CD4-positive, alpha-beta memory T cell (primary cell): ENCODE measurements at places on chromosomes 5 and 9. TPM values are rescaled to one million over a fixed set of nuclear protein-coding genes. Genes with fewer than 3 reads are reported as not detected.

DNA sequence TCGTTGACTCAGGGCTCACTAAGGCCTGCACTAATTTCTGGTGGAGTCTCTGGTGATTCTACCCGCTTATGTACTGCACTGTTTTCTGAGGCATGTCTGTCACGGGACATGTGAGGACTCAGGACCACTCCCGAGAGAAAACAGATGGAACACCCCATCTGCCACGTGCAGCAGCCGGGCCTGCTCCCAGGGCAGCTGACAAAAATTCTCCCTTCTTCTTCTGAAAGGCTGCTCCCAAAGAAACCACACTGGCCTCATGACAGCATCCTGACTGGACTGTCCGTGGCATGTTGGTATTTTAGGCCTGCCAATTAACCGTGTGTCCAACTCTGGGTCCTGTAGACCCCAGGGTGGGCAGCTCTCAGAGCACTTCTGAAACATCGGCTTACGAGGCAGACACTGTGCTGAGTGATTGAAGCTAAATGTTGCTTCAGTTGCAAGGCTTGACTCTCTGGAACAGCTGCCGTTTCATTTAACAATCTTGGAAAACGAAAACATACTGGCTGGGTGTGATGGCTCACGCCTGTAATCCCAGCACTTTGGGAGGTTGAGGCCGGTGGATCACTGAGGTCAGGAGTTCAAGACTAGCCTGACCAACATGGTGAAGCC is 39.0 kb downstream of the FAM240B start:
- no peak overlapping the region for H3K27ac ChIP-seq
- no peaks in the 10 kb centered on the region for H3K36me3 ChIP-seq
- H3K27me3 ChIP-seq, result no peaks in the 10 kb centered on the region
- no peaks in the 10 kb centered on the region for H3K4me1 ChIP-seq
- H3K4me3 ChIP-seq, result no peak overlapping the region

GRCh38 chr5:180358179-180358578 is 5.0 kb upstream of the GFPT2 start:
- H3K27ac ChIP-seq, result no peak overlapping the region
- H3K27me3 ChIP-seq, result peaks cover 9% of the 10 kb centered on the region
- H3K36me3 ChIP-seq, result no peaks in the 10 kb centered on the region

DNA sequence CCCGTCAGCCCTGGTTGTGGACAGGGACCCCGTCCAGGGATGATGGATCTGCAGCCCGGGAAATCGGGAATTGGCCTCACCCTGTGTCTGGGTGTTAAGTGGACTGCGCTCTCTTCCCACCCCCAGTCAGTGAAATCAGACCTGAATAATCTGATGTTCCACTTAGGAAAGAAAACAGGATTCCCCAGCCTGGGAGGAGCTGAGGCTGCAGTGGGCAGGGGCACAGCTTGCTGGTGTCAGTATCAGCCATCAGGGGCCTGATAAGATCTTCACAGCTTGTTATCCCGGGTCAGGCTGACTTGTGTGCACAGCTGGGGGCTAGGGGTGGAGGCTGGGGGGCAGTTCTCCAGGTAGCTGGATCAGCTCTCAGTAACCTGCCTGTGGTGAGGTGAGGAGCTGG is 29.1 kb downstream of the LMX1B start:
- H3K27ac ChIP-seq, result no peak overlapping the region
- H3K4me3 ChIP-seq, result no peak overlapping the region
- H3K27me3 ChIP-seq, result peaks cover 5% of the 10 kb centered on the region
- DNase-seq, result no peak
- H3K36me3 ChIP-seq, result no peaks in the 10 kb centered on the region

- H3K36me3 ChIP-seq, result no peaks in the 10 kb centered on the region
- no peak overlapping the region for H3K27ac ChIP-seq
- DNase-seq, result no peak
- no peaks in the 10 kb centered on the region for H3K4me1 ChIP-seq
Measured at GRCh38 chr5:44336708-44337107, 52.5 kb downstream of the FGF10 start.

GRCh38 chr9:111872886-111873285 is 23.7 kb upstream of the UGCG start:
- no peaks in the 10 kb centered on the region for H3K4me1 ChIP-seq
- no peaks in the 10 kb centered on the region for H3K27me3 ChIP-seq
- H3K4me3 ChIP-seq, result no peak overlapping the region
- no peak overlapping the region for H3K27ac ChIP-seq
- H3K36me3 ChIP-seq, result no peaks in the 10 kb centered on the region

GRCh38 chr9:35114113-35114839 is 1.4 kb downstream of the ATOSB start:
- peak overlapping the region; percentile 68 for H3K27ac ChIP-seq
- H3K4me3 ChIP-seq, result peak overlapping the region; percentile 86
- peak; percentile 87 for DNase-seq
- H3K36me3 ChIP-seq, result no peaks in the 10 kb centered on the region
- no peaks in the 10 kb centered on the region for H3K27me3 ChIP-seq

GRCh38 chr5:178870411-178870810 is 10.7 kb downstream of the ZNF354B start:
- no peak for DNase-seq
- no peak overlapping the region for H3K4me3 ChIP-seq
- no peak overlapping the region for H3K27ac ChIP-seq
- no peaks in the 10 kb centered on the region for H3K27me3 ChIP-seq
- peaks cover 50% of the 10 kb centered on the region for H3K36me3 ChIP-seq

DNA sequence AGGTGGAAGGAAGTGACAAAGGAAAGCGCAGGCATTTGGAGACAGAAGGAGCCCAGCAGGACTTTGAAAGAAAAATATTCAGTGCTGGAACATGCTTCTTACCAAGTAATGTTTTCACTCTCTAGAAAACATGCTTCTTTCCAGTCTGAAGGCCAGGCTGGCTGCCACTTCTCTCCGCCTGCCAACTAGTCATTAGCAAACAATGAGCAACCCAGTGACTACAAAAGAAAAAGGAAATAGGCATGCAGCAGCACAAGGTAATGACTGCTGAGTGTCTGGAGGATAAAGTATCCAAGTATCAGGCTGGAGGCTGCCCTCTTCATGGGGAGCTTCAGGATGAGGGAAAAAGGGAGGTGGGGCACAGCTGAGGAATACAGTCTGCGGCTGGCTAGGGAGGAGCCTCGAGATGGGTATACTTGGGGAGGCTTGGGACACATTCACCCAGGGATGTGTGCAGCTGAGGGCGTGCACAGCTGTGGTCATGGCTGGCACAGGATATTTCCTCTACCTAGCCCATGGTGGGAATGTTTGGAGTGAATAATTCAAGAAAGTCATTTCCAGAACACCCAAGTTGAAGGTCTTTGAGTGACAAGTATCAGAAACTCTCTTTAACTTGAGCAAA is 161.5 kb upstream of the KIF2A start:
- H3K27me3 ChIP-seq, result no peaks in the 10 kb centered on the region
- DNase-seq, result no peak
- no peak overlapping the region for H3K4me3 ChIP-seq
- no peaks in the 10 kb centered on the region for H3K4me1 ChIP-seq
- H3K27ac ChIP-seq, result no peak overlapping the region

DNA sequence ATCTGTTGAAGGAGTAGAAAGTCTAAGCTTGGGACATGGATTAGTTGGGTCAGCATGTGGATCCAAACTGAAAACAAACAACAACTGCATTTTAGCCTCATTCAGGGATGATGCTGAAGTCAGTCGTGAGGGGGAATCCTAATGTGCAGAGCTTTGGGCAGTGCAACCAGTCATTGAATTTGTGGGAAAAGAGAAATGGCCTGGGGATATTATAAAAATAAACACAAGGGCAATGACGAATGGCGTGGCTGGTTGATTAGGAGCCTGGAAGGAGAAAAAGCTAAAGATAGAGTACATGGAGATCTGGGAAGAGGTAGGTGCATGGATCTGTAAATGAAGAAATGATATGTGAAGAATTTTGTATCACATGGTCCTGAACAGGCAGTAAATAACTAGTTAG is 477.6 kb downstream of the TLE1 start:
- no peak overlapping the region for H3K27ac ChIP-seq
- no peaks in the 10 kb centered on the region for H3K36me3 ChIP-seq
- no peaks in the 10 kb centered on the region for H3K4me1 ChIP-seq
- DNase-seq, result no peak

GRCh38 chr5:34459908-34460307 is 196.2 kb upstream of the RAI14 start:
- H3K4me1 ChIP-seq, result no peaks in the 10 kb centered on the region
- H3K27me3 ChIP-seq, result no peaks in the 10 kb centered on the region
- DNase-seq, result no peak
- H3K4me3 ChIP-seq, result no peak overlapping the region
- H3K36me3 ChIP-seq, result no peaks in the 10 kb centered on the region

DNA sequence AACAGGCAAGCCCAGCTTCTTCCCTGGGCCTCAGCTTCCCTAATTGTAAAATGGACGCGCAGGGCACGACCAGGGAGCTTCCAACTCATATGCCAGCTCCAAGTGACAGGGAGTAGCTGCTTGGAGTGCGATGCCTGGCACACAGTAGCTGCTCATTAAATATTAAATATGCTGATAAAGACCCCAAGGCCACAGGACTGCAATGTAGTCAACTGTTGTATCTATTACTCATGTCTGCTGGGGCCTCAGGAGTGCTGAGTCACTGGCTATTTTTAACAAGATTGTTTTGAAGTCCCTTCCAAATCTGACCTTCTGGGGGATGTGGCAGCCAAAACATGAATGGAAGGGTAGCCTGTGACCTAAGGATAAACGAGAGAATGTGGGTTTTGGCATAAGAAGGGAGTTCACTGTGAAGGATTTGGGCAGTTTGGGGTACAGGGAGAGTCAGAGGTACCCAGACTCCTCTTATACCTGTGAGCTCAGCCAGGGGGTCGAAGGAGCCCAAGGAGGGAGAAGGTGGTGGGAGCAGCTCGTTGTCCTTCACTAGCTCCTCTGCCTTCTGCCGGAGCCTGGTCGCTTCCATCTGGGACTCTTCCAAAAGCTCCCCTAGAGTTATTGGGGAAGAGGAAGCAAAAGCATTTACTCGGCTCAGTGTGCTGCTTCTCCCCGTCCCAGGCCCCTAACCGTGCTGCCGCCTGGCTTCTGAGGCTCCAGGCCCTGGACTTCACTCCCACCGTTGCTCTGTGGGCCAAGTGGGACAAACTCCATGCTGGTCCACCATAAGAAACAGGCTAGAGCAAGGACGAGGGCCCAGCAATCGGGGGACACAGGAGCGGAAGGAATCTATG is 17.5 kb downstream of the TNIP1 start:
- H3K4me3 ChIP-seq, result no peak overlapping the region
- H3K27me3 ChIP-seq, result no peaks in the 10 kb centered on the region
- no peak overlapping the region for H3K27ac ChIP-seq
- DNase-seq, result no peak

DNA sequence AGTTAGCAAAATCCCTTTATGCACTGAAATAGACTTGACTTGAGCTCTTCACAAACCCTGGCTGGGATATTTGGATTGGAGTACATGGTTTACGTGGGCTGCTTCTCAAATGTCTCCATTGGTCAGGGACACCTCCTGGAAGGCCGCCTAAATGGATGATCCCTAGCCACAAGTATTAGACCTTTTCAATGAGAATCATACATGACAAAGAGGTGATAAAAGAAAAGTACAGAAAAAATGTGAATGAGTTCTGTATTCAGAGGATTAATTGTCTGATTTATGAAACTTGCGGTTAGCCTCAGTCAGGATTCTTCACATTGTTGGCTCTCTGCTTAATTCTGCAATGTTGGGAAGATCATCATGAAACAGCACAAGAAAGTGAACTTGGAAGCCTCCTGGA is 752.8 kb upstream of the ADAMTS16 start:
- no peaks in the 10 kb centered on the region for H3K36me3 ChIP-seq
- no peaks in the 10 kb centered on the region for H3K4me1 ChIP-seq
- no peak overlapping the region for H3K27ac ChIP-seq
- H3K4me3 ChIP-seq, result no peak overlapping the region
- DNase-seq, result no peak

DNA sequence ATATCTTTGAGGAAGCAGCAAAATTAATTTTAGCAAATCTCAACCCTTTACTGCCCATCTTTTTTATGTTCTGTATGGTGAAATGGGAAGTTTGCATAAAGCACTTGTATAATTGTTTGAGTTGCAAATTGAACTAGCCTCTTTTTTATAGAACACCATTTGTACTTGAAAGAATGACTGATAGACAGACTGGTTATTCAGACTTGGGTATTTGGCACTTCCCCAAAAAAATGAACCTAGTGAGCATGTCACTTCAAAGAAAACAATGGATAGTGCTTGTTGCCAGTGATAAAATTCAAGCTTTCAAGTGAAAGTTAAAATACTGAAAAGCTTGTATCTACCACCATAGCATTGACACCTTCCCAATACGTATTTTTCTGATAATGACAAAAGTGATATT is 115.8 kb downstream of the ERCC6L2 start:
- H3K27me3 ChIP-seq, result no peaks in the 10 kb centered on the region
- H3K27ac ChIP-seq, result no peak overlapping the region
- no peak overlapping the region for H3K4me3 ChIP-seq

DNA sequence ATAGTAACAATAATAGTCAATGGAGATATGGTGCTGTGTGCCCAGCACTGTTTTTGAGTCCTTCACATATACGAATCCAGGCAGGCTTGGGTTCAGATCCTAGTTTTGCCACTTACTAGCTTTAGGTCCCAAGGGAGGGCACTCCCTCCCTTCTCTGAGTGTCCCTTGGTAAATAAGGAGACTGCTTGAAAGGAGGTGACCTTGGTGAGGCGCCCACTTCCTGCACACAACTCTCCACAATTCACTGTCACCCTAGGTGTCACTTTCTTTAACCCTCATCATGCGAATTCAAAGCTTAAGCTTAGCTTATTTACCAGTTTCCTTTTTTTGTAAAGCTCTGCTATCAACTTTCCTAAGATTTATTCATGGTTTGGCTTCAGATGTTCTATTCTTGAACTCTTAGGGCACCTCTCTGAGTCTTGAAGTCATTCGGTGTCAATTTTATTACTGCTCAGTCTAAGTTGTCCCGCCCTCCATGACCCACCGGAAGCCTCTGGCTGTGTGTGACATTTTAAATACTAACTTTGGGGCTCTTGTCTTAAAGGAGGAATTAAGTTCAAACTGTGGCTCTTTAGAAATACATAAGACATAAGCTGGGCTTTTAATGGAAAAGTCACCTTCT is 170.7 kb upstream of the ZNF618 start:
- no peaks in the 10 kb centered on the region for H3K36me3 ChIP-seq
- no peak for DNase-seq
- H3K4me3 ChIP-seq, result no peak overlapping the region
- H3K27me3 ChIP-seq, result no peaks in the 10 kb centered on the region

- H3K36me3 ChIP-seq, result no peaks in the 10 kb centered on the region
- no peaks in the 10 kb centered on the region for H3K27me3 ChIP-seq
- no peak overlapping the region for H3K27ac ChIP-seq
- H3K4me1 ChIP-seq, result no peaks in the 10 kb centered on the region
Measured at GRCh38 chr5:138909734-138910133, 34.6 kb upstream of the LRRTM2 start.

DNA sequence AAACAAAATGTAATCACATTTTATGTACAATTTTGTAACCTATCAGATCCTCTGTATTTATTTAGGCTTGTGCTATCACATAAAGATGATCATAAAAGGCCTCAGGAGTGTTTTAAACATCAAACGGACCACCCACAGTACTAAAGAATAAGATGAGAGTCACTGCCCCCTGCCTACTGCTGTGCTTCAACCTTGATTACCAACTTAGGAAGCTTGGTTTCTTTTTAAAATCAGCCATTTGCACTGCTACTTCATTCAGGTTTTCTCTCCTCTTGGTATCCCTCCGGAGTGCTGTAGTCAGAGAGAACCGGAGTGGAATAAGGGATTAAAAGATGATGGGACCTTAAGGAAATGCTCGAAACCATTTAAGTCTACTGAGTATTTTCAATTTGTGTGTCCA is 6.9 kb downstream of the C7 start:
- H3K27me3 ChIP-seq, result no peaks in the 10 kb centered on the region
- no peaks in the 10 kb centered on the region for H3K36me3 ChIP-seq
- no peak overlapping the region for H3K4me3 ChIP-seq
- H3K4me1 ChIP-seq, result no peaks in the 10 kb centered on the region

TERT gene
- total RNA-seq, result not detected

SLC28A3 gene
- total RNA-seq, result not detected

KIF4B gene
- not detected for total RNA-seq

AMBP gene
- total RNA-seq, result not detected

SLC6A3 gene
- total RNA-seq, result not detected

CSF2 gene
- not detected for total RNA-seq

DOCK2 gene
- 223 TPM for total RNA-seq
